ENCODE measurements at places on chromosomes 2 and 18.

GRCh38 chr2:181319286-181319685, 137.9 kb upstream of the ITGA4 start:
- no peak for DNase-seq

GRCh38 chr2:19321946-19322345, 36.5 kb downstream of the OSR1 start:
- DNase-seq: no peak

DNA sequence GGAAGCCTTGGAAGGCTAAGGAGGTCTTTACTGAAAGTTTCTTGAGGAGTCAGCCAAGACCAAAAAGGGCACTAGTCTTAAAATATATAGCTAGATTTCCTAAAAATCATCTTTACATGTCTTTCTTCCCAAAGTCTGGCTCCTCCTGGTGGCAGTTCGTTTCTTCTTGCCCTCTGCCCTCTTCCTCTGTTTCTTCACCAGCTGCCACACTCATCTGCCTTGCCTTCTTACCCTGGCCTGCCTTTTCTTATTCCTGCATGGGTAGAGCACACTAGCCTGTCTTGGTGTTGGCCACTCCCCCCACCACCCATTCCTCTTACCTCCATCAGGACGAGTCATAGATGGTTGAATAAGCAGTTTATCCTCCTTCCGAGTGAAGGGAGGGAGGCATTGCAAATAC, 129.8 kb downstream of the RAPGEF4 start:
- DNase-seq: no peak

GRCh38 chr2:41137031-41137430, 685.1 kb upstream of the SLC8A1 start:
- no peak for DNase-seq

GRCh38 chr2:131046028-131046917, 47.0 kb downstream of the FAM168B start:
- no peak for DNase-seq

DNA sequence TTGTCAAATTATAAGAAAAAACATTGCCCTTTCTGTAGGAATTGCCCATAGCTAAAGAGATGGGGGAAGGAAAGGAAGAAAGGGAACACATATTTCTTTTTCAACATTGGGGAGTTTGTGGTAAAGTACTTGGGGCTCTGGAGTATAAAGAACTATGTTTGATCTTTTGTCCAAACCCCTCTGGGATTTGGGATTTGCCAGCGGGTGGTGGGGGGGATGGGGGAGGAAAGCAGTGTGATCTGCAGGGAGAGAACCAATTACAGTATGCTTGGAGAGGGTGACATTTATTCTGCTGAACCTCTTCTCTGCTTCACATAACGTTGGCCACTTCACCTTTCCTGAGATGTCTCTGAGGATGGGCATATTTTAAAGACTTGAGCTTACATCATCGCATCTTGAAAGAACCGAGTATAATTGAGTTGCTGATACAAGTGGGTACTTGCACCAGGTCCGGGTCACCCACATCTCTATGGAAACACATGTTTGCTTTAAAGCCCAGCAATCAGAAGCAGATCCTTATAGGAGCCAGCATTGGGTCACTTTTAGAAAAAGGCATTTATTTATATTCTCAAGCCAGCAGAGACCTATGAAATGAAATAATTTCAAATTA, 73.1 kb downstream of the SPATS2L start:
- no peak for DNase-seq

- no peak for DNase-seq
Observed at GRCh38 chr18:48428475-48429177, 19.4 kb upstream of the ZBTB7C start.

DNA sequence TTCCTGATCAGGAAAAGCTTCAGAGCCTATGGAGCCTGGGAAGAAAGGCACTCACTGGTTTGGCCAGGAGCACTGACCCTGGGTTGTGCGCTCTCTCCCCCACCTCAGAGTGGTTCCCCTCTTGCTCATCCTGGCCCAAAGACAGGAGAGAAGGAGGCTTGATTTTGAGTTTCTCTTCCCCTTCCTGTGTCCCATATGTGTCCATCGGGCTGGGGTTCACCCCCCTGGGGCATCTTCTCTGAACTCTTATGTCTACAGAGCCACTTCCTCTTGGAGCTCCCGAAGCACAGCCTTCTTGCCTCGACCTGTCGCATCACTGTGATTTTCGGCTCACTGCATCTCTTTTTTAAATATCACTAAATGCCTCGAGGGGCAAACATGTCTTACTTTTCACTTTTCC, 692.3 kb downstream of the RNF144A start:
- no peak for DNase-seq

DNA sequence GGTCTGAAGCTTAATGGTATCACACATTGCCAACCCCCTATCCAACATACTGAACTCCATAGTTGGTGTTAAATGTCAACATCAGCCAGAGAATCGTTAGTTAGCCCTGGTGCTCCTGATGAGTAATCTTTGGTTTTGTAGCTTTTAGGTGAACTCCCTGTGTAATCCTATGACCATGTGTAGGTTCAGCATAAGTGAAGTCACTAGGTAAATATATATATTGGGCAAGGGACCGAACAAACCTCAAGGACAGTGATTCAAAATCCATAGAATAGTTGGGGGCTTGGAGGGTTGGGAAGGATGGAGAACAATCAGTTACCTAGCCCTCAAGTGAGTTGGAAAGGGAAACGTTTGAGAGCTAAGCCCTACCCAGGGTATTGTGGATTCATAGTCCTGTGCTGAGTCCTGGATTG, 16.0 kb upstream of the AP1S3 start:
- no peak for DNase-seq

DNA sequence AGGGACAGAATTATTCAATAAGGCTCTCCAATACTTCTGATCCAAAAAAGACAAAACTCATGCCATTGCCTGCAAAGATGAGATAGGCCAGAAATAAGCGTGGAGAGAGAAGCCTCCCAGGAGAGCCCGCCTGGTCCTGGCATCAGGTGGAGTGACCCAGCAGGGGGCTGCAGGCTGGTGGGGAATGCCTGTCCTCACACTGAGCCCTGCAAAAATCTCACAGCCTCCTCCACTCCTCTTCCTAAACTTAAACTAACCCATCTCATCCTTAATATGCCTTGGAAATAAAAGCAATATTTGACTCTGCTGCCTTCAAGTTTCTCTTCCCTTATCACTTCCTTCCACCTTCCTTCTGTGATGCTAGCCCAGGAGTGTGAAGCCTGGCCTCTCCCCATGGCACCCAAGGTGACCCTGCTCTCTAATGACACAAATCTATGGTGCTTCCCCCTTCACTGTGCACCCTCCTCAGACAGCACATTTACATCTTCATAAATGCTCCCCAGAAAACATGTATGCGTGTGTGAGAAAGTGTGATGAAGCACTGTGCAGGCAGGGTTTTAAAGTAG, 218.4 kb downstream of the ANAPC1 start:
- DNase-seq: no peak

DNA sequence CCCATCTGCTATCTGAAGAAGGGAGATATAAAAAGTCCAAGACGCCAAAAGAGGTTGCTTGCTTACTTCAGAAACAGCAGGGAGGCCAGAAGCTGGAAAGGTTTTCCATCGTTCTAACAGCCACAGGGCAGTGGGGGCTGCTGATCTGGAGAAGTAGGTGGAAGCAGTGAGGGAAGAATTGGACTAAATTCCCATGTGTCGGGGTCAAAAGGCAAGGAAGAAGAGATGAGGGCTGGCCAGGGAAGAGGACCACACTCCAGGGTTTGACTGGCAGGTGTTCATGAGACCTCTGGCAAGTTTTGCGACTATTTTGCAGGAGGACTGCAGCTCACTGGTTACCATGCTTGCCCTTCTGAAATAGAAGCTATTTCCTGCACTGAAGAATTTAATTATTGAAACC, 91.0 kb downstream of the SCG2 start:
- no peak for DNase-seq

DNA sequence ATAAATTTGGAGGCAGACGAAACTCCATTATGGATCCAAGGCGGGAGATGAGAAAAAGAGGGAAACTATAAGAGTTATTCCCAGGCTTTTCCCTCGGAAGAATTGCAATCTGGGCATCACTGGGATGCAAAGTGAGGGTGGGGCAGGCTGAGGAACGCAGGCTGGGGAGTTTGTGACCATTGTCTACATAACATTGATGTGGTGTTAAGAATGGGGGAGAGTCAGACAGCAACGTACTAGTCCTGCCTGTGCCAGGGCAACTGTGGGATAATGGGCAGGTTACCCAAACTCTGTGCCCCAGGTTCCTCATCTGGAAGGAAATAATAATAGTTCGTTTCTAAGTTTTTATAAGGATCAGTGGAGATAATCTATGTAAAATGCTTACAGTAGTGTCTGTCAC, 84.4 kb upstream of the SIX2 start:
- DNase-seq: no peak

DNA sequence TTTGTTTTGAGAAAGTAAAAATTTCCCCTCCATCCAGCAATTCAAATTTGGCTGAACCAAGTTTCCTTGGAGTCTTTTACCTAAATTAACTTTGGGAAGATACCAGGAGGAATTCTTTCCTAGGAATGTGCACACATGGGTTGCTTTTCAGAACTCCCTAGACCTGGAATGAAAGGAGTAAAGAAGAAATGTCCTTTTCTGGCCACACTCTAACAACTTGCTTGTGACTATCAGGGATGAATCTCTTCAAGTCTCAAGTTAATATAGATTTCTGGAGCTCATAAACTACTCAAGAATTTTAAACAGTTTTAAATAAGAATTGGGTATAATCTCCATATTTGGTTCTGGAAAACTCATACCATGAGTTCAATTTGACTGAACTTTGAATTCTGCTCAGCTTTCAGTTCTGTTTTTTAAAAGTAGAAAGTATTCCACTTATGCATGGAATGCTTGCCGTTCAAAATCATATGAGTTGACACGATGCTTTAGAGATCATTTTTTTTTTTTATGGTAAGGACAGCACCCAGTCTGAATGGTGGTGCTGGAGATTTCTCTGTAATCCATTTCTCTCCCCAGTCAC, 7.7 kb downstream of the RASGRP3 start:
- DNase-seq: no peak

- no peak for DNase-seq
Observed at GRCh38 chr2:151730262-151730975, 3.9 kb downstream of the NEB start.

GRCh38 chr2:8796878-8797550, 40.4 kb downstream of the KIDINS220 start:
- DNase-seq: no peak

DNA sequence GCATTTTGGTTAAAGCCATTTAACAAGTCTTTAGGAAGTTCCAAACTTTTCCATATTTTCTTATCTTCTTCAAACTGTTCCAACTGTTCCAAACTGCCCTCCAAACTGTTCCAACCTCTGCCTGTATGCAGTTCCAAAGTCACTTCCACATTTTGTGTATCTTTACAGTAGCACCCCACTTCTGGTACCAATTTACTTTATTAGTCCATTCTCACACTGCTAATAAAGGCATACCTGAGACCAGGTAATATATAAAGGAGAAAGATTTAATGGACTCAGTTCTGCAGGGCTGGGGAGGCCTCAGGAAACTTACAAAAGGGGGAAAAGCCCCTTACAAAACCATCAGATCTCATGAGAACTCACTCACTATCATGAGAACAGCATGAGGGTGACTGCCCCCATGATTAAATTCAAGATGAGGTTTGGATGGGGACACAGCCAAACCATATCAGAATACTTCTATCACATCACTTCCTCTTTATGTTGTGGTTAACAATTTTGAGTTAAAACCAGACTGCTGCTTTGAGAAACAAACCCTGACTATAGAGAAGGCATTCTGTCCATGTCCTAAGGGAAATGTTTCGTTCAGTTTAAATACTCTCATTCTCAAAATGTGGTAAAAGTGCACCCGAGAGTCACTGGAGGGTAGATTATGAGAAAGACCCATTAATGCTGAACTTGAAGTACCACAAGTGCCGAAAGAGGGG, 11.0 kb downstream of the IL18R1 start:
- no peak for DNase-seq

DNA sequence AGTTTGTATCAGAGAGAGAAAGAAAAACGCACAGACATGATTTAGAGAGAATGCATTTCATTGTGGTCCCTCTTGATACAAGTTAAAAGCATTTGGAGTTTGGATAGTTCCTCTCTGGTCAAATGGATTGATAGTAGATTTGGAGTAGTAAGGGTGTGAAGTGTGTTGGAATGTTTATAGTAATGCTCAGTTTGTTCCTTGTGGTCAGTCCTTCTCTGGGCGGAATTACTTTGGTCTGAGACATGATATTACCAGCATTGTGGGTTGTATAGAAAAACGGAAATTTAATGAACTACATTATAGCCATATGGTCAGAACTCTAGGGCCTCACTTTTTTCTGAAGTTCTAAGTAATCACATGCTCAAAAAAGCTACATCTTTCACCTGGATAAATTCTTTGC, 178.9 kb downstream of the AGAP1 start:
- no peak for DNase-seq

DNA sequence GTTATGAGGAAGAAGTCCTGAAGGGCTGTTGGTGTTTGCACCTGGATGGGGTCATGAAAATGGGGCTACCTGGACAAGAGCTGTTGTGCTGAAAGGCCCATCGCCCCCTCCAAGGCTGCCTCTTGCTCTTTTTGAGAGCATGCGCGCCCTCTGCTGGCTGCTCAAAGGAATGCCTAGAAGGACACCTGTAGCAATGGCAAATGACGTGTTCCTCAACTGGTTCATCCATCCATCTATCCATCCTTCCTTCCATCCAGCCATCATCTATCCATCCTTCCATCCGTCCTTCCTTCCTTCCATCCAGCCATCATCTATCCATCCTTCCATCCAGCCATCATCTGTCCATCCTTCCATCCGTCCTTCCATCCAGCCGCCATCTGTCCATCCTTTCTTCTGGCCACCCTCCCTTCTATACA, 17.2 kb upstream of the RPL31 start:
- peak; percentile 88 for DNase-seq

DNA sequence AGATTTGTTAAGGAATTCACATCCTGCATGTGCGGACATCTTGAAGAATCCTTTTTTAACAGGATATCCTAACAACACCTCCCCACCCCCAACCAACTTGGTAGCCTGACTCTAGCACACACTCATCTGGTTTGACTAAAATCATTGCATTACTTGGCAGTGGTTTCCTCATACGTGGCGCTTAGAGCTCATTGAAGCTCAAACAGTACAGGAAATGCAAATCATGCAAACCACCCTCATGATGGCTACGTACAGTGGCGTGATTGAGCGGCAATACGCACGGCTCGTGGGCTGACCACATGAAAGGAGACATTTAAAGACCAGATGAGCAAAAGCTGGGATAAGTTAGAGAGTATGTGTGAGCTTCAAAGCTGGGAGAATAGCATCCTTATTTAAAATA, 336.2 kb downstream of the ZEB2 start:
- no peak for DNase-seq

GRCh38 chr2:218024336-218024735, 21.5 kb upstream of the TNS1 start:
- no peak for DNase-seq

DNA sequence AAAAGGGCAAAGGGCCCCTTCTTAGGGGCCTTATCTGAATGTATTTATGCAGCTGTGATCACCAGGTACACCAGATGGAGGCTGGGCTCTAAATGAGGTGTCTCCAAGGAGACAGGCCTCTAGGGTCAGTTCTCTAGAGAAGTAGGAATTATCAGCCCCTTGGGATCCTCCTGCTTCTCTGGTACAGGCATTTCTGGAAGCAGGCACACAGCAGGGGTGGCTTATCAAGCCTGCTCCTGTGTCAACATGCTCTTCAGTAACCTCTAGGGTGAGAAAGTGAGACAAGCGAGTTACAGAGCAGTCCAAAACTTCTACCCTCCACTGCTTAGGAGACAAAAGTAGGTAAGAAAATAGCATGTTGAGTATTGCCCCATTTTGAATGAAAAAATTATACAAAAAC, 13.8 kb downstream of the TPGS2 start:
- no peak for DNase-seq
